ENCODE measurements at places on chromosomes 5 and 9.

DNA sequence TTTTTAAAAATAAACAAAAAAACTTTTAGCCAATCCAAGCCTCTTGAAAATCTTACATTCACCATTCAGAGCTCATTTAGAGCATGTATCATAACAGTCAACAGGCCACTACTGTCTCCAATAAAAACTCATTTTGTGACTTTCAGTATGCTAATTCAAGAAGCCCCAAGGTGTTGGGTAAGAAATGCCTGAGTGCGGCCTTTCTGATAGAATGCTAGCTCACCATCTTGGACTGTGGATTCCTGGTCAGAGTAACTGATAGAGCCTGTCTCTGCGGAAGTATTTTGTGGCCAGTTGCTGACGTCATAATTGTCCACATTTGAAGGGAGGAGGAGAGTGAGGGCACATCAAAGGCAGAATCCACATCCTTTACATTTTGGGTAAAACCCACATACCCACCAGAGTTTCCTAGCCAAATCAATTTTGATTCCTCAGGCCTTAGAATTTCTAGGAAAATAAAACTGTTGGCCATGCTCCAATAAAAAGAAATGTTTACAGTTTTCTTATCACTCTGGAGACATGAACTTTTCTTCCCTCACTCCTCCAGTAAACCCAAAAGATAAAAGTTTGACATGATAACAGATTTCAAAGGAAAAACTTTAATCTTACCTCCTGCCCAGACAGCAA, 41.1 kb upstream of the ERCC6L2 start:
- no peak for DNase-seq

- DNase-seq: no peak
These were observed 41.2 kb upstream of the IPPK start for GRCh38 chr9:92711146-92711545.

DNA sequence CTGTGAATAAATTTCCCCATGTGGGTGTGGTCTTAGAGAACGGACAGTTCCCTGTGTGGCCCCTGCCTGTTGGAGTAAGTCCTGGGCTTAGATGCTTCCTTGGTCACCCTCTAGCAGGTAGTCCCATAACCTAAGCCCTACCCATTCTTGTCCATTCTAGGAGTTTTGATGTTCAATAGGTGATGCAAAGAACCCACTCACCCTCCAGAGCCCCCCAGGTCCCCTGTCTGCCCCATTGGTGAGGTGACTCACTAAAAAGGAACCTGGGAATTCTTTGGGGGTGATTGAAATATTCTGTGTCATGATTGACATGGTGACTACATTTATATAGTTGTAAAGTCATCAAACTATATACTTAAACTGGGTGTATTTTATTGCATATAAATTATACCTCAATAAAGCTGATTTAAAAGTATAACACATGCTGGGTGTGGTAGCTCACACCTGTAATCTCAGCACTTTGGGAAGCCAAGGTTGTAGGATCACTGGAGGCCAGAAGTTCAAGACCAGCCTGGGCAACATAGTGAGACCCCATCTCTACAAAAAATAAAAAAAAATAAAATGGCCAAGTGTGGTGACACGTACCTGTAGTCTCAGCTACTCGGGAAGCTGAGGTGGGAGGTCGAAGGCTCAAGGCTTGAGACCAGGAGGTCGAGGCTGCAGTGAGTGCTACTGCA, 20.8 kb upstream of the GTF3C5 start:
- DNase-seq: no peak

DNA sequence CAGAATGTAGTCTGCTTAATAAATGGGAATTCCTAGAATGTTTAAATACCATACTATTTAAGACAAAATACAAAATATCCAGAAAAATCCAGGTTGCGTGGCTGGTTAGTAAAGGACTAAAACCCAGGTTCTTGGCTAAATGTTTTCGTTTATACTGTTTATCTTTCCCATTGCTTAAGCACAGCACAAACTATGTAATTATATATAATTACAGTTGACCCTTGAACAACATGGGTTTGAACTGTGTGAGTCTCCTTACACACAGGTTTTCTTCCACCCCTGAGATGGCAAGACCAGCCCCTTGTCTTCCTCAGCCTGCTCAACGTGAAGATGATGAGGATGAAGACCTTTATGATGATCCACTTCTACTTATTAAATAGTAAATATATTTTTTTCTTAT, 24.7 kb downstream of the XPA start:
- no peak for DNase-seq

DNA sequence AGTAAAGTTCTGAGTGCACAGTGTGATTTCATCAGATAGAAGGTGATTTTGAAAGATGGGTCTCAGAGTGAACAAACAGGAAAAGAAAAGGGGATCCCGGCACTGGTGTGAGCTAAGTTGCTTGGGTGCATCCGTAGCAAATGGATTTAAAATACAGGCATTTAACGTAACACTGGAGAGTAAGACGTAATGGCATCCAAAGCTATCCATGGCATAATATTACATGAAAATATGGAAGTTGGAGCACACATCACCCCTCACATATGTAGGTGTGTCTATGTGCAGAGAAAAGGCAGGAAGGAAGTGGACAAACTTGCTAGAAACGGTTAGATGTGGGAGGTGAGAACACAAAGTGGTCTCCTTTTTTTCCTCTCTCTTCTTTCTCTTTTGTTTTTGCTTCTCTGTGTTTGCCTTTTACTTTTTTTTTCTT, 38.2 kb upstream of the SEMA4D start:
- no peak for DNase-seq

DNA sequence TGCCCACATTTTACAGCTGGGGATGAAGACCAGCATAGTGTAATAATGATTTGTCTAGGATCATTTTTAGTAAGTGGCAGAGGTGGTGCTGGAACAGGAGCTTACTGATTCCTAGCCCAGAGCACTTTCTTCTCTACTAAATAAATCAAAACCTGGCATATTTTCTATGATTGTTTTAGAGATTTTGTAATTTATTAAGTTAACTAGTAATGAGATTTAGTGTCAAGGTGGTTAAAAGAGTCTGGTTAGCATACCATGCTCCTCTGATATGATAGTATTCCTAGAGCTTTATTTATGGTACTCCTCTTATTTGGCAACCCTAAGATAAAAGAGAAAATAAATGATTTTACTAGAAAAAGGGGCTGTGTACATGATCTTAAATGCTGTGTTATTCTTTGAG, 604.0 kb downstream of the ISL1 start:
- DNase-seq: no peak

DNA sequence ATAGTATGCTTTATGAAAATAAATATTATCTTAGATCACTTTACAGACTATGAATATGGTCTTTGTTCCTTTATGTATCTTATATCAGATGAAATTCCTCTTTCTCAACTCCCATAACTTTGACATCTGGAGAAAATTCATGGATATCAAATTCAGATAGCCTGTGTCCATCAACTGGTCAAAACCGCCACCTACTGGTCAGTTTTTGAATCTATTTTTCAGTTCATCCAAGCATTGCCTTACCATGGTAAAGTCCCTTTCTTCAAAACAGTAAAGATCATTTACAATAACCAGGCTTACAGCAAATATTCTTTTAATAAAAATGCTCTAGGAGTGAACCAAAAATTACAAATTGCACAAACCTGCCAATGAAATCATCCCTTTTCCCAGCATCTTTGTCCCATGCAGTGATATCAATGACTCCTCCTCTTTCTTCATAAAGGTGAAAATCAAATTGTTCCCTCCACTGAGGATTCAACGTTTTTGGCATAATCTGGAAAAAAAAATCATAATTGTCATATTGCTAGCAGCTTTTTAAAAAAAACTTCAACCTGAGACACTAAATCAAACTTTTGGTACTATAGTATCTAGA, 290.5 kb downstream of the SLF1 start:
- DNase-seq: peak; percentile 5

- peak; percentile 48 for DNase-seq
These were observed 12.9 kb downstream of the DYNC2I2 start for GRCh38 chr9:128643519-128644300.

DNA sequence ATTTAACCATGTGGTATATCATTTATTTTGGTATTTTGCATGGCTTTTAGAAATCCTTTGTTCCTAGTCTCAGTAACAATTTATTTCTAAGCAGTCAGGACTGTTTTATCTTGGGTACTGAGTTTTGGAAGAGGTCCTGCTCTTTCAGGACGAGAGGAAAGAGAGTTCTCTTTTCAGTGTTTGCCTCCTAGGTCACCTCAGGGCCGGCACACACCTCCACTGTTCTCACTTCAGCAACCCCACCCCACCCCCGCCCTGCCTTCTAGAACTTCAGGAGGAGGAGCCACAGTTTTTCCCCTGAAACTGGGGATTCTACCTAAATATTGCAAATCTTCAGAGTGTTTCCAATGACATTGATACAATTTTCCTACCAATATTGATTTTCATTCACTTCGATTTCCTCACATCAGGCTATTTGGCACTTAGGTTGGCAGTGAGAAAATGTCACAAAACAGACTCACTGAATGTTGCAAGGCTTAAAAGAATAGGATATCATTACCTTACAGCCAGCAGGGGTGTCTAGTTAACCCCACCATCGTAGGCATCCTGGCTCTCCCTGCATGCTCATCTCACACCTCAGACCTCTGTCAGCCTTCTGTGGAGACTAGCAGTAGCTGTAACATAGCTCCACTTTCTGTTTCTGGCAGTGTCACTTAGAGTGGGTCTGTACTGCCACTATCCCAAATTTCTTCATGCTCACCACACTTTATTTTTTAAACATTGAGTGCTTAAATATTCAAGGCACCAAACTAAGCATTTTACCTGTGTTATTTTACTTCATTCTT, 5.4 kb downstream of the IGIP start:
- no peak for DNase-seq

DNA sequence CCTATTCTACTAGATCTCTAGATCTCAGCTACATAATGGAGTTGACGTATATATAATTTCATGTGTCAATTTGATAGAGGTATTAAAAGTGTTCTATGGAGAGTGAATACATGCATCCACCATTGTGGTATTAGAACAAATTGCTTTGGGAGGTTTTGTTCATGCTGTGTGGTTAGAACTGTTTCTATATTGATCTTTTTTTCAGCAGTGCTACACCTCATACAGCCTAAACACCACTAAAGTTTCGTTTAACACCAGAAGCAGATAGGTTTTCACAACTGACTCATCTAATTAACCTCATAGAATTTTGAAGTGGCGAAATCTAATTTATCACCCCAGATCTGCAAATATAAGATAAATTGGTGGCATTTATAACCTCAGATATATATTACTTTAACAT, 269.4 kb upstream of the SEMA6A start:
- no peak for DNase-seq

DNA sequence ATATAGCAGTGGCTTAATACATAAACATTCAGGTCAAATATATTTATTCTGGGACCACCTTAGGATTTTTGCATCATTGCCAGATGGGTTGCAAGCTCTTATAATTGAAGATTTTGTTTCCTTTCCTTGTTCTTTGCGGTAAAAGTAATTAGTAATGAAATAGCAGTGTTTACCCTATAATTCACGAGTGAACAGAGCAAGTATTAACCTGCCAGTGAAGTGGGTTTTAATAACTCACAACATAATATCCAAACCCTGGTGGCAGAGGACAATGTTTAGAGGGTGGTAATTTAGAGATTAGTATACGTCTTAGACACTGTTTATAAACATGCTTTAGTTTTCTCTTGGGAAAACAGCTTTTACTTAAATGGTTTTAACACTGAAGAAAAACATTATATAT, 11.8 kb downstream of the ARL14EPL start:
- no peak for DNase-seq

DNA sequence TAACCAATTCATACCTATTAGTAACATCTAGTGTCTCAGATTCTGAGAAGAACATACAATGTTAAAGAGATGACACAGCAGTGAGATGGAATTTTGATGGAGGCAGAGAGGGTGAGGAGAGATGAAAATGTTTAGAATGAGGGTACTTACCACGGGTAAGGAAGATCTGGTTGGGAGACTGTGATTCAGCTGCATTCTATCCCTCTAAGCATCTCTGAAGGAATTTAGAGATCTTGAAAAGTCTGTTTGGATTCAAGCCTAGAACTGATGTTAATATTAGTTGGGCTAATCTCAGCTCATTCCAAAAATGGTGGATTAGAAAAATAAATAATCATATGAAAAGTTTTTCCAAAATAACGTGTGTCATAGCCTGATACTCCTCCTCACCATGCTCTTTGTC, 191.5 kb upstream of the CLINT1 start:
- DNase-seq: no peak

DNA sequence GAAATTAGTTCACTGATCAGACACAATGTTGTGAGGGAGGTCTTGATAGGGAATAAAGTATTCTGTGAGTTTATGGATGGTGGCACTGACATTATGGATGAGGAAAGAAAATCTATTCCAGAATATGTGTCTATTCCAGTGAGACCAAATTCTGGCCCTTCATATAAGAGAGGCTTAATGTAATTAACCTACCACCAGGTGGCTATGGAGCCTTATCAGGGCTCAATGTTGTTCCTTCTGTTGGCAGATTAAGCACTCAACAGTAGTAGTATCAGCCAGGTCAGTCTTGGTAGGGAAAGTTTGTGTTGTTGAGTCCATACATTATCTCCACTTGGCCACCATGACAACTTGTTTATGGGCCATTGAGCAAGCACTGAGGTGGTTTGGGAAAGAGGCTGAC, 41.7 kb upstream of the BARX1 start:
- DNase-seq: no peak

DNA sequence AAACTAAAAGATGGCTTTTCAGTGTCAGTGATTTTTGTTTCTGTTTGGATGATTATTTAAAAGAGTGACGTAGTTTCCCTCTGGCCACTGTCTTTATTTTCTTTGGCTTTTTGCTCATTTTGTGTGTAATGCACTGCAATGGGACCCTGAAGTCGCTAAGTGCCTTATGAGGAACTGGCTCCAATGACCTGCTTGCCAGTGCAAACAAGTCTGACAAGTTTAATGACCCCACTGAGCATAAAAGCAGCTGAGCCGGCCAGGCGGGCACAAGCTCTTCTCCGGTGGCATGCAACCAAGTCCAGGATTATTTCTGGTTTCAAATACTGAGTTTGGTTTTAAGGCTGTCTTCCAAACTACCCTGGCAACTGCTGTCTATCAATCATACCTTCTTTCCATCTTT, 15.6 kb upstream of the GNA14 start:
- DNase-seq: no peak

DNA sequence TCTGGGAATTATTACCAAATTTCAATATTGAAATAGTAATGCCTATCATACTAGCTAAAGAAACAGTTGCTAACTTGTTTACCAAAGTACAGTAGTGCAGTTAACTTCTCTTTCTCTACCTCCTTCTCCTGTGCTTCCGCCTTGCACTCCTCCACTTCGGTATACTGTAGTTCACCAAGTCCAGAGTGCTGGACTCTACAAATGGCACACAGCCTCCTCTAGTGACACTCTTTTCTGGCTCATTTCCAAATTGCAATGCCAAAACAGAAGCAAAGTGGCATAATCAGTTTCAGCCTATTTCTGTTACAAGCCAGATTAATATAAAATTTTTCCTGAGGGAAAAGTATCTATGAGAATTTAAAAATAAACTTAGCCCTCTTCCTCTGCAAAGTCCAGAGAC, 86.0 kb upstream of the RASGRF2 start:
- DNase-seq: no peak

Measured in RCC 7860 (cell line).